ENCODE measurements at places on chromosomes 11 and 22.

- no peak for DNase-seq
Observed at GRCh38 chr11:62574363-62575071, 826 bp upstream of the EEF1G start.

- no peak for DNase-seq
Observed at GRCh38 chr22:21728270-21728669, 7.3 kb downstream of the YPEL1 start.

DNA sequence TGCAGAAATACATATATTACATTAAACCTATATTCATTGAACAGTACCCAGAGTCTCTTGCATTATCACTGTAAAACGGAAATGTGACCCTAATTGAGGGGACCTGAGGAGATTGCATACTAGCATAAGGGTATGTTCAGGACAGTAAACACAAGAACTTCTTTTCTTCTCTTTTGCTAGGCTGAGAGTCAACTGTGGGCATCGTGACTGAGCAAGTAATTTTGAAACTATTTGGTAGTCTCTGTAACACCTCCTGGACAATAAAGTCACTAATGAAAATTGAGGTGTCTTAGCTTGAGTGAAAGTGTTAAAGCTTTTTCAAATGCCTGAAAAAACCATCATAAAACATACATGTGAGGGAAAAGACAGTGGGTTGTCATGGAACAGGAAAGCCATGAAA, 90.9 kb downstream of the PDHX start:
- no peak for DNase-seq

DNA sequence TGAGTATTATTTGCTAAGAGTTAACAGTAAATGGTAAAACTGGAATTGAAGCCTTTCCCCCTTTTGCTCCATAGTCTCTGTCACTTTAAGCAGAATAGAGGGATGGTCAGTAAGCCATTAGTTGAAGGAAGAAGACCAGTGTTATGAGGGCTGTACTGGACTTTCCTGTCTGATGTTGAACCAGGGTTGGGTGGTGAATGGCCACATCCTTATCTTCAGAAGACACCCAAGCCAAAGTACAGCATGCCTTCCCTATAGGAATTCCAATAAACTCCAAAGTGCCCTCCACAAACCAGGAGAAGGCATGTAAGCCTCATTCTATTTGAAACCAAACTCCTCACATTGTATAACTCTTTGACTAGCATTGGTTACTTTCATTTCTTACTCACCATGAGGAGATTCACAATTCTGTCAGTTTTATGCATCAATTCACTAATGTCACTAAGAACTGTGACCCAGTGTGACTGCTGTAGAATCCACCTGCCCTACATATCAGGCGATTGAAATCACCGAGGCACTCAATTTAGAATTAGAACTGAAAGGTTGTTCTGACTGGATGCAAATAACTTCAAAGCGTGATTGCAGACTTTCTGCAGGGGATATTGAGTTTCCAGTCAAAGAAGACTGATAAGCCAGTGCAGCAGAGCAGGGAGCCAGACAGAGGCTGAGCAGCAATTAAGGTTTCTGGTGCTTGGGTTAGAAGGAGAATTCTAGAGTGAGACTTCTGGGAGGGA, 107.1 kb upstream of the DDI1 start:
- DNase-seq = no peak

All from GOT3 (cell line).